Activated effector memory CD4-positive, alpha-beta T cell treated with Interleukin-2 at 50 U/mL for 16 hours (primary cell): ENCODE measurements at places on chromosomes 12 and 14.
A peak's percentile ranks its signal among the peaks of the same experiment; 100 is the strongest.

- no peak for DNase-seq
Observed at GRCh38 chr12:76614364-76614763, 54.8 kb upstream of the OSBPL8 start.

GRCh38 chr14:75165586-75166391 lies 10.6 kb downstream of the TMED10 start:
- DNase-seq, result no peak

- peak; percentile 23 for DNase-seq
Observed at GRCh38 chr14:52175982-52176502, 91.5 kb upstream of the PTGDR start.

DNA sequence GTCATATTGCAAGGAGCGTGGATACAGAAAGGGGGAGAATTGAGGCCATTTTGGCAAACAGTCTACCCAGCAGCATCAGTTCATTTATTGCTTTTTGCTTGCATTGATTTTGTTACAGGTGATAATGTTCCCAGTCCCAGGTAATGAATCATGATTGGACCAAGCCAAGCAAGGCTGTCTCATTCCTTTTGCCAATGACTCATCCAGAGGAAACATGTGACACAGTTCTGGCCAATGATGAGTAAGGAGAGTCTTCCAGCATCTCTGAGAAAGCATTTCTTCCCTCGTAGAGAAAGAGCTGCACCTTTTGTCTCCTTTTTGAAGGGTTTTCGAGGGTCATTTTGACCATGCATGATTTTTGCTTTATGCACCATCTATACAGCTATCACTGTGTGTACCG lies 68.2 kb downstream of the SLC15A4 start:
- DNase-seq, result no peak

DNA sequence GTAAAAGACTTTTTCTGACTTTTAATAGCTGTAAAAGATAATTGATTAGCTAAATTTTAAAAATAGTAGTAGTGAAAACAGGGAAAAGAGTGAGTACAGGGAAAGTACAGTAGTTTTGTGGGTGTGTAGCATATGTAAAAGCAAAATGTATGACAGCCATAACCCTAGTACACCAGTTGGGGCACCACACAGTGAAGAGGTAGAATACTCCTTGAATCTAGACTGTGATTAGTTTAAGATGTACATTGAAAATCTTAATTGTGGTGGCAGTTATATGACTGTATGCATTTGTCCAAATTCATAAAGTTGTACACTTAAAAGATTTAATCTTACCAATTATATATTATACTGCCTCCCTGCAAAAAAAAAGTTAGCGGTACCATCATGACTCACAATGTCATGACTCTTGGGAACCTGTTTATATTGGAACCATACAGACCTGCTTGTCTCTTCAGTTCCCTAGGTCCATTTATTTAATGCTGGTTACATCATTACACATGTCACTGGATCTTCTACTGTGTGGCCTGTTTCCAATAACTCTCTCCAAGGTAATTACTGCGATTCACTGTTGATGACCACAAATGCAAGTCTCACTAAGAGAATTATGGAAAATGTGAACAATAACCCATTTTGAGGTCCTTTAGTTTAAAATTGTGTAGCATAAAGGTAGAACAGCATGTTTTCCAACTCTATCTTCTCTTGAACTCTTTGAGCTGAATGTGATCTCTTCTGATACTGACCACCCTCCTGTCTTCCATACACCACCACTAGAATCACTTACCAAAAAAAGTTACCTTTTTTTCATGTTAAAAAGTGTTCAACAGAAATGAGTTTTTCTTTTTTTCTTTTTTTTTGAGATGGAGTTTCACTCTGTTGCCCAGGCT lies 264.2 kb upstream of the AMIGO2 start:
- no peak for DNase-seq

GRCh38 chr14:101359221-101360053 lies 201.9 kb upstream of the DIO3 start:
- no peak for DNase-seq
